ENCODE measurements at places on chromosomes 3 and 15. TPM values are rescaled to one million over a fixed set of nuclear protein-coding genes. Genes with fewer than 3 reads are reported as not detected.
A peak's percentile ranks its signal among the peaks of the same experiment; 100 is the strongest.

DNA sequence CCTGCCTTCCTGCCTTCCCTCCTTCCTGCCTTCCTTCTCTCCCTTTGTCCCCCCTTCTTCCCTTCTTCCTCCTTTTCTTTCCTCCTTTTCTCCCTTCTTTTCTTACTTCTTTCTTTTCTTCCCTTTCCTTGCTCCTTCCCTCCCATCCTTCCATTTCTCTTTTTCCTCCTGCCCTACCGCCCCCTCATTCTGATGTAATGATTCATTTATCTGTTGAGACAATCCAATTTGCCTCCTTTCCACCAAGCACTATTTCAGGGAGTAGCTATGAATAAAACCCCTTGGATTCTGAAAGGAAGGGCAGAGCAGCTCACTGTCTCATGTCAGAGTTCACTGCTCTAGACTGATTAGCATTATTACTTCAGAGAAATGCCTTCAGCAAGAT lies 462.6 kb downstream of the PDCD6IP start:
- no peak for DNase-seq

DNA sequence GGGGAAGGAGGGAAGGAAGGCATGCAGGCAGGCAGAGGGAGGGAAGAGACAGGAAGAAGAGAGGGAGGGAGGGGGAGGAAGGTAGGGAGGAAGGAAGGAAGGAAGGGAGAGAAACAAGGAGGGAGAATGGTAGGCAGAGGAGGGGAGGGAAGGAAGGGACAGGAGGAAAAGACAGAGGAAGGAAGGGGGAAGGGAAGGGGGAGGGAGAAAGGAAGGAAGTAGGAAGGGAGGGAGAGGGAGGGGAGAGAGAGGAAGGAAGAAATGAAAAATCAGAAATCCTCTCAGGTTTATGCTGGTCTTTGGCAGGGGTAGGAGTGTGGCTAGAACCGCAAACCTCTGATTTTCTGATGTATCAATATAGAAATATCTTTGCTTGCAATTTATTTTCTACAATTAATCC lies 4.2 kb downstream of the PRTG start:
- DNase-seq = no peak

- DNase-seq = no peak
Measured at GRCh38 chr3:73315706-73316105, 254.2 kb downstream of the EBLN2 start.

GRCh38 chr3:123951522-123952447 lies 9.2 kb downstream of the CCDC14 start:
- no peak for DNase-seq

DNA sequence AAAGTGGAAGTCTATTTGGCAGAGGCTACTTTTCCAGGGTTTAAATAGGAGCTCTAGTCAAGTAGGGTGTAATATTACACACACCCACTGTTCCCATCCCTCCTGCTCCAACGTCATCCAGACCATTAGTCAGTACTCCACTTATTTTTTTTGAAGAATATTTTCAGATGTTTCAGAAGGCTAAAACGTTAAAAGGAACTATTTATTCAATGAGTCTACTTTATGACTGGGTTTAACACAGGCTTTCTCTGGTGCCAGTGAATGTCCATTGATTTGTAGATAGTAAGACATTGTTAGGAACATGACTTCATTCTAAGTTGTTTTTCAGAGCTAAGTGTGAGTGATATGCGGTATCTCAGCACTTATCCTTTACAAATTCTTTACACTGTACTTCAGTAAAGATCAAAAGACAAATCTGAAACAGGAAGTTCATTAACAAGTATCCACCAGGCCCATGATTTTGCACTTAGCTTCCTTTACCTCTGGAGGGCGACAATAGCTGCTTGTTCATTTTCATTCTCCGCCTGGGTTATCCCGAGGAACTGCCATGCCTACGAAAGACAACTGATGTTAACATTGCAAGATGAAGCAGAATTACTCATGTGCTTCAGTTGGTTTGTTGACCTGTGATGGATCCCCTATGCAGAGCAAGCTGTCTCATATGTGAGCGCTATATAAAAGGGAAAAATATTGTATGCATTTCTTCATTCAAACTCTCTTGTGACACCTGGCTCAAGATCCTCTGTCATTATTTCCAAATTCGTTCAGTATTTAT lies 158.7 kb downstream of the USP13 start:
- DNase-seq = peak; percentile 67

DNA sequence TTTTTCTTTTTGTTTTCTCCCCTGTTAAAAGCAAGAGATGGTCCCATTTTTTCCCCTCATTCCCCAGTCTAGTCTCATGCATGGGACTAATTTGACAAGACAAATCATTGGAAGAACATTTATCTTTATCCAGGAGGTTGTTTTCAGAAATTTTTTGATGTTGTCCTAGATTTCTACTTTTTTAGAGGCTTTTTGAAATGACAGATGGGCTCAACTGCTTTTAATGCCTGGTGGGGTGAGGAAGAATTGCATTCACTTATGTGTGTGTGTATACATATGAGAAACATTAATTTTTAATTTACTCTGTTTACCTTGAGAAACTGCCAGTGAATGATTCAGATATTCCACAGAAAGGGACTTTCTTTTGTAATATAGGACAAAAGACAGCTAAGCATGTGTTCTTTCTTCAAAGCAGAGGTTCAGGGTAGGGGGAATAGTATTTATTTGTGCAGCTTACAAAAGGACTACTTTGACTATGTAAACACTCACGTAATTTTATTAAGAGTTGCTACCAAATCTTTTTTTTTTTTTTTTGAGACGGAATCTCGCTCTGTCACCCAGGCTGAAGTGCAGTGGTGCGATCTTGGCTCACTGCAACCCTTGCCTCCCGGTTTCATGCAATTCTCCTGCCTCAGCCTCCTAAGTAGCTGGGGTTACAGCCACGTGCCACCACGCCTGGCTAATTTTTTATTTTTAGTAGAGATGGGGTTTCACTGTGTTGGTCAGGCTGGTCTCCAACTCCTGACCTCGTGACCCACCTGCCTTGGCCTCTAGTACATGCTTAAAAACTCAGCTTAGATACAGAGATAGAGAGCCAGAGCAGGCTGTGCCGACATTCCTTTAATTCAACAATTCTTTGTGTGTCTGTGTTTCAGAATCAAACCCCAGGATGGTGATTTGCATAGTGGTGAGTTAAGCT lies 130.1 kb upstream of the RARB start:
- DNase-seq = no peak

- no peak for DNase-seq
Measured at GRCh38 chr3:35737527-35737926, 98.2 kb downstream of the ARPP21 start.

The TAMM41 gene
- total RNA-seq = 34.2 TPM

The LHFPL4 gene
- total RNA-seq = not detected

The ARPIN gene
- total RNA-seq = not detected

The FBXL2 gene
- not detected for total RNA-seq

All from activated CD4-positive, alpha-beta T cell treated with anti-CD3 and anti-CD28 coated beads, Interleukin-2, amount 10 ng/mL, durations not matched to agents 24 days and 14 days (primary cell).